ENCODE measurements at places on chromosomes 5 and 9.

DNA sequence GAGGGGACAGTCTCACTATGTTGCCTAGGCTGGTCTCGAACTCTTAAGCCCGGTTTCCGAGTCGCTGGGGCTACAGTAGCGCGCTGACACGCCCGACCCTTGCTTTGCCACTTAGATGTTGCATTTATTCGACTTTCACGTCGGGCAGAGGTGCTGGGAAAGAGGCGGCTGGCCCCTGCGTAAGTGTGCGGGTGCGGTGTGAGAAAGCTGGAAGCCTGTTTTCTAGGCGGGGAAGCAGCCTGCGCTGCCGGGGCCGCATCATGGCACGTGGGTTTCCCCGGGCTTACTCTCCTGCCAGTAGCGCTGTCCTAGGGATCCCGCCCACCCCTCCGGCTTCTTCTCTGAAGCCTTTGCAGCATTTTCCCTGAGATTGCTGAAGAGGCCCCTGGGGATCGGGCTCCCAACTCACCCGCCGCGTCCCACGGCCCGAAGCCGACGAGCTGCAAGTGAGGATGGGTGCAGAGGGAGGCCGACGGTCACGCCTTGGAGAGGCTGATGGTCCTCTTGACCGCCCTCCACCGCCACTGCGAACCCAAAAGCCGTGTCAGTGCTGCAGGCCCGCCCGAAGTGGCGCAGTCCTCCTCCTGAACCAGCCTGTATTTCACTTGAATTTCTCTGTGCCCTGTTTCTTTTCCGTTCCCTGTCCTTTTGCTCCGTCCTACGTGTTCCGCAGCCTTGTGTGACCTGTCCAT lies 5.8 kb upstream of the TRIM41 start:
- DNase-seq, result peak; percentile 81

GRCh38 chr9:108443741-108444140 lies 412.0 kb downstream of the ACTL7B start:
- DNase-seq, result no peak

- DNase-seq, result peak; percentile 72
Measured at GRCh38 chr5:138632900-138633489, 57.8 kb upstream of the HSPA9 start.

GRCh38 chr9:115357821-115358220 lies 239.9 kb upstream of the TNC start:
- no peak for DNase-seq

- DNase-seq, result peak; percentile 74
Measured at GRCh38 chr5:178434851-178435250, 155.3 kb downstream of the COL23A1 start.

GRCh38 chr5:124806026-124806372 lies 59.6 kb upstream of the ZNF608 start:
- DNase-seq, result no peak

GRCh38 chr9:131169563-131170240 lies 44.3 kb downstream of the NUP214 start:
- DNase-seq, result no peak
